Mesenchymal stem cell (in vitro differentiated cells and primary cell): ENCODE measurements at places on chromosomes 6 and 20.

DNA sequence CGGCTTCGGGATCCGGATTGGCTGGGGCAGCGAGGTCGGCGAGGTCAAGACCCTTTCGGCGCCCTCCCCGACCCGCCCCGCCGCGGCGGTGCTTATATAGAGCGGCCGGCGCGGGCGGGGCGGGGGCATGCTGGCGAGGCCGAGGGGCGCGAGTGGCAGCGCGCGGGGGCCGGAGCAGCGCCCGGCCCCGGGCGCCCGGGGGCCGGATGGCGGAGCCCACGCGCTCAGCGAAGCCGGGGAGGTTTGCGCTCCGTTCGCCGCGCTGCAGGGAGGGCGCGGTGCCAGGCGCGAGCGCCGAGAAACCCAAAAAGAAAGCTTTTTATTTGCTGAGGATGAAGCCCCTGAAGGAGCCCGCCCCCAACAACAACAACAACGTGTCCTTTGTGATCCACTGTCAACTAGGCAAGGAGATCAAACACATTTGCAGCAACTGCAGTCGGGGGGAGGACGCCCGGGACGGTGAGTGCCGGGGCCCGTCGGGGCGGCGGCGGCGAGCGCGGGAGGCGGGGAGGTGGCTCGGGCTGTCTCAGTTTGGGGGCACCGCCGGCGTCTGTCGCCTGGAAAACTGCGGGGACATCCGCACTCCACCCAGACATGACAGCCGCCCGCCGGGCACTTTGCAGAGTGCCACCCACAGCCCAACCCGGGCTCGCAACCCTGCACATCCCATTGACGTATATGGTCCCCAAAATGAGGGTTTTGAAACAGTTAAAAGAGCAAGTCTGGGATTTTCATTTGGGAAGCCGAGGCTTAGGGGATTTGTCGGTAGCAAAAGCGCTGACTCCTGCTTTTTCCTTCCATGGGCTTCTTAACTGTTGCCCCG is 297.3 kb downstream of the PHACTR1 start:
- peaks cover 13% of the 10 kb centered on the region for H3K4me1 ChIP-seq
- no peak overlapping the region for H3K27ac ChIP-seq
- H3K4me3 ChIP-seq = peak overlapping the region; percentile 51
- no peaks in the 10 kb centered on the region for H3K36me3 ChIP-seq

DNA sequence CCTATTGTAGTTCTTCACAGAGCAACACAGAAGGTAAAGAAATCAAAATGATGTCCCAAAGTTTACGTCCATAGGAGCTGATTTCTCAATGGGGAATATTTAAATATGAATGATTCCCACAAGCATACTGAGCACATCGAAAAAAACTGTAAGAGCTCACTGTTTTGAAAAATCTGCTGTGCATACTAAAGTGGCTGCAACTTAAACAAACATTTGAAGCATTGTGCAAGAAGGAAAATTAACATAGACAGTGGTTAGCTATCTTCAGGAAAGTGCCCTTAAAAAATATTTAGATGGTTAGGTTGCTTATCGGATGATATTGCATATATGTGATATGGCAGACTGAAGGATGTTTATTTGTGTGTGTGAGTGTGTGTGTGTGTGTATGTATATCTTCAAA is 747.6 kb downstream of the RFPL4B start:
- DNase-seq = peak; percentile 80
- no peaks in the 10 kb centered on the region for H3K27me3 ChIP-seq
- no peaks in the 10 kb centered on the region for H3K36me3 ChIP-seq
- peaks cover 2% of the 10 kb centered on the region for H3K4me1 ChIP-seq
- H3K4me3 ChIP-seq = no peak overlapping the region
- no peak overlapping the region for H3K27ac ChIP-seq

- H3K36me3 ChIP-seq = peaks cover 51% of the 10 kb centered on the region
- H3K4me1 ChIP-seq = peaks cover 14% of the 10 kb centered on the region
- peak overlapping the region; percentile 90 for H3K4me3 ChIP-seq
- H3K27ac ChIP-seq = no peak overlapping the region
- H3K27me3 ChIP-seq = no peaks in the 10 kb centered on the region
These were observed 640 bp downstream of the NFS1 start for GRCh38 chr20:35698298-35699126.

GRCh38 chr6:111521497-111522270 is 38.7 kb upstream of the REV3L start:
- H3K27ac ChIP-seq = no peak overlapping the region
- no peak for DNase-seq
- H3K36me3 ChIP-seq = no peaks in the 10 kb centered on the region
- no peaks in the 10 kb centered on the region for H3K27me3 ChIP-seq

DNA sequence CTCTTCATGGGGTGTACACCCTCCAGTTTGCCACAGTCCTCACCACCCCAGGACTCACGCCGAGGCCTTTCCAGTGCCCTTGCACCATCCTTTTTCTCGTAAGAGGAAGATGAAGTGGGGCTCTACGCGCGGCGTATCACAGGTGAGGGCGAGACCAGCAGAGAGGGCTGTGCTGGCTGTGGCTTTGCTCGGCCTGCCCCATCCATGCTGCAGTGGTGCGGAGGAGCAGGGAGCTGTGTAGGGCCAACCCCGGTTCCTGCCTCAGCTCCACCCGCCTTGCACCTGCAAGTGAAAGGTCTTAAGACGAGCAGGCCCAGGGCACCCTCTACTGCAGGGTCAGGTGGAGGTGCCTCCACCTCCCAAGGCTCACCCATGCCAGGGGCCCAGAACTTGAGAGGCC is 24.1 kb downstream of the RBCK1 start:
- peaks cover 81% of the 10 kb centered on the region for H3K36me3 ChIP-seq
- no peaks in the 10 kb centered on the region for H3K27me3 ChIP-seq
- H3K27ac ChIP-seq = no peak overlapping the region
- no peak for DNase-seq
- peaks cover 16% of the 10 kb centered on the region for H3K4me1 ChIP-seq

DNA sequence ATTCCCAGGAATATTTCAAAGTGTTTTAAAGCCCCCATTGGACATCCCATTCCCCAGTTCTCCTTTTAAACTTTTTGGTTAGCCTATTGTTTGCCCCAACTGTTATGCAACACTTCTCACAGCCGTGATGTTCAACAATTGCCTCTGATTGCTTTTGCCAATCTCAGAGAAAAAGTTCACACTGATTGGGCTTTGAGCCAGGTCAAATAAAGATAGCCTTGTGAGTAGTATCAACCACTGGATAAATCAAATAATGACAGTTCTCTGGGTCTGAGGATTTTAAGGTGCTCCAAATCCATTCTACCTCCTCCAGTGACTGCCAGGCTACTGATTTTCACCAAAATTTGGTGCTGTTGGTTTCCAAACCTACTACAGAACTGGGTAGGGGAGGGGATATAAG is 19.1 kb upstream of the NOP56 start:
- H3K4me3 ChIP-seq = no peak overlapping the region
- no peak for DNase-seq
- no peaks in the 10 kb centered on the region for H3K4me1 ChIP-seq
- peaks cover 14% of the 10 kb centered on the region for H3K27me3 ChIP-seq
- no peak overlapping the region for H3K27ac ChIP-seq

DNA sequence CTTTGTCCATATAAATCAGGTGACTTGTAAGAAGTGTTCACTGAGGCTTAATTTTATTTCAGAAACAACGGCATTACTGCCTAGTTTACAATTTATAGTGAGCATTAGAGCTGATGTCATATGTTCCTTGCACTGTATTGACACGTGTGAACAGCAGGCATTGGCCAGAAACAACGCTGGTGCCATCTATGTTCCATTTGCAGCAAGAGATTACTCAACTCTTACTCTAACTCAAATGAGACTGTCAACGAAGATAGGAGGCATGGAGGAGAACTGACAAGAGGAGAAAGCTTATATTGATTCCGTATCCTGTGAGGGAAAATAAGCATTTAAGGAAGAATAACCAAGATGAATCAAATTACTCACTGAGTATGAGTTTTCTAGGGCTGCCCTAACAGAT is 48.4 kb downstream of the MTFR2 start:
- H3K4me3 ChIP-seq = no peak overlapping the region
- no peak for DNase-seq
- no peak overlapping the region for H3K27ac ChIP-seq
- H3K36me3 ChIP-seq = no peaks in the 10 kb centered on the region

DNA sequence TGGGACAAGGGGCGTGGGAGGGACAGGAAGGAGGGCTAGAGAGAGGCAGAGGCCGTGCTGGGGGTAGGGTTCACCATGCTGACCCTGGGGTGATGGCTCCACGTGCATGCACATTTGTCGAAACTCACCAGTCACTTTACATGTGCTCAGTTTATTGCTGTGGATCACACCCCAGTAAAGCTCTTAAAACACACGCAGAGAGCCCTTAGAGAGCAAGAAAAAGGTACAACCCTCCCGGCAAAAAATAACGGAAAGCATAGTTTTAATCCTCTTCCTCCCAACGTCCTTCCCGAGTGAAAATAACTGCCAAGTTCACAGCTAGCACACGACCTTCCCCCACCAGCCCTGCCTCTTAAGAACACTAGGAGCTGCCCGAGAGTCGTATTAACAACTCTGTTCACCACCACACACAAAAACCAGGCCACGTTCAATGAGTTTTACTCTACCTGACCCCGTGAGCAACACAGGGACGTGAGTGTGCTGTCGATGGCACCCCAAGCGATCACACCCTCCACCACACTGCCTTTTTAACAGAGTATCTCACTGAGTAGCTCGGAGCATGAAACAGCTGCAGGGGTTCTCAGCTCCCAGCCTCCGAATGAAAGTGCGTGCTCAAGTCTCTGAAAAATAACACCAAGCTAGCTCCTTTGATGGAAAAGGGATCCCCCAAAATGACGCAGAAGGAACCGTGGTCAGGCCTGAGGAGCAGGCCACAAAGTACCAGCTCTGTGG is 39.7 kb downstream of the TAF4 start:
- peaks cover 31% of the 10 kb centered on the region for H3K4me1 ChIP-seq
- H3K4me3 ChIP-seq = no peak overlapping the region
- DNase-seq = peak; percentile 65
- H3K27ac ChIP-seq = no peak overlapping the region

- H3K36me3 ChIP-seq = no peaks in the 10 kb centered on the region
- no peaks in the 10 kb centered on the region for H3K27me3 ChIP-seq
- no peak for DNase-seq
- no peaks in the 10 kb centered on the region for H3K4me1 ChIP-seq
- H3K4me3 ChIP-seq = no peak overlapping the region
- no peak overlapping the region for H3K27ac ChIP-seq
These were observed 57.2 kb upstream of the PCSK2 start for GRCh38 chr20:17169585-17170136.

DNA sequence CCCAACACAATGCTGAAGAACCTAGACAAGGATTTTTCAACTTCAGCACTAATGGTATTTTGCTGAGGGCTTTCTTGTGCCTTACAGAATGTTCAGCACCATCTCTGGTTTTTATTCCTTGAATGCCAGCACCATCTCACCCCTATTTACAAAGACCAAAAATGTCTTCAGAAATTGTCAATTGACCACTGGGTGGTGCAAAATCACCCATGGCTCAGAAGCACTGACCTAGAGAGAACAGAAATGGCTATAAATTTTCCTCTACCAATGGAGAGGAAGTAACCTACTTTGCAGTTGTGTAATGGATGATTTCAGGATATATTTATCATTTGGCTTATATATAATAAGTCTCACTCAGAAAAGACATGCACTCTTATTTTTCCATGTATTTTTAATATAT is 431.0 kb upstream of the IRAK1BP1 start:
- H3K4me1 ChIP-seq = no peaks in the 10 kb centered on the region
- H3K4me3 ChIP-seq = no peak overlapping the region
- no peaks in the 10 kb centered on the region for H3K36me3 ChIP-seq
- H3K27ac ChIP-seq = no peak overlapping the region

- H3K4me1 ChIP-seq = no peaks in the 10 kb centered on the region
- H3K27me3 ChIP-seq = no peaks in the 10 kb centered on the region
- peaks cover 89% of the 10 kb centered on the region for H3K36me3 ChIP-seq
- no peak for DNase-seq
- H3K27ac ChIP-seq = no peak overlapping the region
These were observed 52.6 kb upstream of the SLC22A1 start for GRCh38 chr6:160069050-160069454.

GRCh38 chr6:84263557-84263956 is 36.1 kb upstream of the CEP162 start:
- no peaks in the 10 kb centered on the region for H3K27me3 ChIP-seq
- H3K36me3 ChIP-seq = no peaks in the 10 kb centered on the region
- no peak for DNase-seq
- peaks cover 4% of the 10 kb centered on the region for H3K4me1 ChIP-seq
- H3K27ac ChIP-seq = peak overlapping the region; percentile 12
- no peak overlapping the region for H3K4me3 ChIP-seq

- DNase-seq = no peak
- H3K27ac ChIP-seq = no peak overlapping the region
- H3K4me3 ChIP-seq = no peak overlapping the region
- H3K36me3 ChIP-seq = peaks cover 3% of the 10 kb centered on the region
These were observed 85.7 kb downstream of the HIVEP1 start for GRCh38 chr6:12097791-12098190.

GRCh38 chr6:67630146-67630545 is 1004.9 kb upstream of the ADGRB3 start:
- H3K27ac ChIP-seq = no peak overlapping the region
- DNase-seq = peak; percentile 74
- no peaks in the 10 kb centered on the region for H3K4me1 ChIP-seq
- H3K27me3 ChIP-seq = no peaks in the 10 kb centered on the region

- H3K27me3 ChIP-seq = no peaks in the 10 kb centered on the region
- no peak overlapping the region for H3K4me3 ChIP-seq
- H3K36me3 ChIP-seq = no peaks in the 10 kb centered on the region
- DNase-seq = no peak
These were observed 614.0 kb downstream of the UTRN start for GRCh38 chr6:144899161-144899560.

DNA sequence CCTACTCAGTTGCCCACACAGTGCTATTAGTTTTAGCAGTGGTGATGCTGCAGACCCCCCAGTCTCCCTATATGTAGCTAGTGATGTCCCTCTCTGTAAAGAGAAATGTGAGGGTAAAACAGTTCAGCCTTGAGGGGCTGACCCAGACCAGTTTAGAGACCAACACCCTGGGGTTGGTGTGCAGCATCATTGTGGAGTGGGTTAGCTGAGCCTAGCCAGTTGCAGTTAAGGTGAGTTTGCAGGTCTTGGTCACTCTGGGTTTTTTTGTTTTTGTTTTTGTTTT is 401 bp upstream of the B3GALT4 start:
- H3K4me1 ChIP-seq = peaks cover 40% of the 10 kb centered on the region
- peak; percentile 26 for DNase-seq
- peak overlapping the region; percentile 61 for H3K27ac ChIP-seq
- peaks cover 81% of the 10 kb centered on the region for H3K36me3 ChIP-seq
- H3K4me3 ChIP-seq = peak overlapping the region; percentile 79

DNA sequence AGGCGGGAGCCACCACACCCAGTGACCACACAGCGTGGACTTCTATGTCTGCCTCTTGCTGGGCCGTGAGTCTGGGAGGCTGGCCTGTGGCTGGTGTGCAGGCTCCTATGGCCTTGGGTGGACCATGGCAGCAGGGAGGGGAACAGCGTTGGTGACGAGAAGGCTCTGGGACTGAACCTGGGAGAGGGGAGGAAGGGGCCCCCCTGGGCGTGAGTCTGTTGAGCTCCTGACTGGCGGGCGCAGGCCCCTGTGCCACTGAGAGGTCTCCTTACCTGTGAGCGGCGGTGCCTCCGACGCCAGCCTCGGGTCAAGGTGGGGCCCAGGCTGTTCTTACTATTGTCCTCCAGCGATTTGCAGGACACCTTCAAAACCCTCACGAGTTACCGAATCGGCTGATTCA is 12.8 kb upstream of the HELZ2 start:
- no peak for DNase-seq
- H3K27ac ChIP-seq = no peak overlapping the region
- H3K4me1 ChIP-seq = peaks cover 4% of the 10 kb centered on the region
